ENCODE measurements at places on chromosomes 6 and 20.

- peak; percentile 75 for DNase-seq
Observed at GRCh38 chr6:111604259-111605099, 1.2 kb downstream of the TRAF3IP2 start.

GRCh38 chr20:33568378-33568777 is 78.5 kb downstream of the CBFA2T2 start:
- DNase-seq, result no peak

- no peak for DNase-seq
Observed at GRCh38 chr6:422433-423054, 31.0 kb downstream of the IRF4 start.

DNA sequence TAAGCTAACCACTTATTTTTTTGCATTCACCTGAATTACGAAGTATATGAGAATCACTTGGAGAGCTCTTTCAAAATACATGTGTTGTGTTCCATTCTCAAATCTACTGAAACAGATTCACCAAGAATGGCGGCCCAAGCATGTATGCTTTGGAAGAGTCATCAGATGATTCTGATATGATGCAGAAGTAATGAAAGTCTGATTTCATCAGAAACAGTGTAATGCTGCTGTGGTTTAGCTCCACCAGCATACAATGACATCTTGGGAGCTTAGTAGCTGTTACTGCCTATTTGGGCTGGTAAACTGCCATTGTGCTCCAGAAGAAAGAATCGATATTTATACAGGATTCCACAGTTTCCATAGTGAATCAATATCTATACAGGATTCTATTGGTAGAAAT is 52.9 kb downstream of the UBR2 start:
- DNase-seq, result no peak

DNA sequence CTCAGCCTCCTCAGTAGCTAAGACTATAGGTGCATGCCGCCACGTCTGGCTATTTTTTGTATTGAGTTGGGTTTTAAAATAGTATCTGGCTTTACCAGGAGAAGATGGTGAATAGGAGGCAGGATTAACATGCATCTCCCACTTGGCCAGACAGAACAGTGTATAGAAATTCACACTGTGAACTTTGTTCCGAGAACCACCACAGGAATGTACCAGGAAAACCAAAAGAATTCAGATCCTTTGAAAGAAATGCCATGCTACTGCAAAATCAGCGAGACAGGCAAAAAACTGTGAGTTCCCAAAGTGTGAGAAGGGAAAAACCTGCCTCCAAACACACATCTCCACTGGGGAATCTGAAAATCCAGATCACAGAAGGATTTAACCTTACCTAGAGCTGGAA is 327.6 kb downstream of the NKAIN2 start:
- DNase-seq, result no peak

DNA sequence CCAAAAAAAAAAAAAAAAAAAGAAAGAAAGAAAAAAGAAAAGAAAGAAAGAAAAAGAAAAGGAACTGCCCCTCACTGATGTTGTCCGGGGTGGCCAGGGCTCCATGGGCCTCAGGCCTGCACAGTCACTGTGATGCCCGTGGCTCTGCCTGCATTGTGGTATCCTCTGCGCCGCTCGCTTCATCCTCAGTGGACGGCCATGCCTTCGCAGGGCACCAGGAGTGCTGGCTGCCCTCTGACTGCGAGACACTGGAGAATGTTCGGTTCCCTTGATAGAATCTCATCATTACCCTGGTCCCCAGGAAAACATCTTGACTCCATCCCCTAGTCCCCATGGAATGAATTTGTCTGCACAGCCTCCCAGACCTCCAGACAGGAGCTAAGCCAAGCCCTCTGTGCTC is 61.7 kb downstream of the TMEM242 start:
- DNase-seq, result no peak

DNA sequence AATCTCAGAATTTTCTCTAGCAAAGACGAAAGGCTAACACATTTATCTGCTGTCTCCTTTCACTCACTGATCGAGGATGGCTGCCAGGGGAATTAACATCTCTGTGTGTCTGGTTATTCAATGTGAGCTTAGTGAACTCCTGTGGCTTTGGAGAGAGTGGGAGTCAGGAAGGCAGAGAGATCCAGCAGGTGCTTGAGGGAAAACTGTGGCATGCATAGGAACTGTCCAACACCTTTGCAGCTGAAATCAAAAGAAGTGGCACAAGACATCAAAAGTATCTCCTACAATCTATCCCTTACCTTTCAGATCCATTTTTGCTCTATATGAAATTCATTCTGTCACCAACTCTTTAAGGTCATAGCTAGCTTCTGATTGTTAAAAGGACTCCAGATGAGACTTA is 11.8 kb upstream of the FAM184A start:
- no peak for DNase-seq

- no peak for DNase-seq
Observed at GRCh38 chr6:22765015-22765414, 195.6 kb downstream of the HDGFL1 start.

GRCh38 chr6:117615750-117616390 is 13.6 kb upstream of the GOPC start:
- no peak for DNase-seq

- DNase-seq, result peak; percentile 96
Observed at GRCh38 chr6:31620586-31621319, at the start of gene PRRC2A. PRRC2A (plus strand) TSS chr6:31620715; CDS start chr6:31622790, 2,075 bp downstream.

GRCh38 chr6:53461696-53462095 is 83.2 kb downstream of the GCLC start:
- no peak for DNase-seq

DNA sequence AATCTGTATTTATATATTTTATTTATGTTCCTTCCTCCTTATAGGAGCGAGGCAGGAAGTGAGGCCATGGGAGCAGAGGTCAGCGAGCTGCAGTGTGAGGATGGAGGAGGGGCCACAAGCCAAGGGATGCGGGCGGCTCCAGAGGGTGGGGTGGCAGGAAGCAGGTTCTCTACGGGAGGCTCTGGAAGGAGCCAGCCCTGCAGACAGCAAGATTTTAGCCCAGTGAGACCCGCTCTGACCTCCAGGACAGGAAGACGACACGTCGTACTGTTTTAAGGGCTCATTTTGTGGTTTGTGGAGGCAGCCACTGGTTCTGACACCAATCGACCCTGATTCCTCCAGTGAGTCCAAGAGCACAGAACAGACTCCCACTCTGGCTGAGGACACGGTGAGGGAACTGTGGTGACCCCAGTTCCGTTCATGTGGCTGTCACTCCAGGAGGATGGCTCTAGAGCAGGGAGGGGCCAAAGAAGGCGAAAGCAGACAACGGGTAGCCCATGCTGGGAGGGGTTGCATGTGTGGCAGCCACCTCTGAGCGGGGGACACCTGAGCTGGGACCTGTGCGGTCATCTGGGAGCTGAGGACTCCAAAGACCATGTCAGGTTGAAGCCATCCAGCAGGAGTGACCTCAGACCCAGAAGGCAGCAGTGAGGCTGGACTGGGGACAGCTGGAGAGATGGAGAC is 100.1 kb upstream of the BHLHE23 start:
- no peak for DNase-seq

DNA sequence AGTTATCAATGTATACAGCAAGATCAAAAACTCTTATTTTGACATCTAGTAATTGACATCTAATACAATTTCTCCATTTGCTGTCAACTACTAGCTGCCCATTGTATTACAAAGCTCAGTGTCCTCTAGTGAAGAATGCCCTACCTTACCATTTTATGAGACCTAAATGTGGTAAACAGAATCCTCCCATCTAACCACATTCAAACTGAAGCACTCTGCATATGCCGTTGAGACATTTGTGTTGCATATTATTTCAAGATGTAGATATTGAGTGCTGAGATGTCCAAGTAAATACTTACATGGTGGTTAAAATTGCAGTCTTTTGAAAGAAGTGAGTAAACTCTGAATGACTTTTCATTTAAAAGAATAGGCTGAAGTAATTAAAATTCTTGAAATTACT is 597 bp upstream of the GLYATL3 start:
- DNase-seq, result no peak

- no peak for DNase-seq
Observed at GRCh38 chr6:163337958-163338357, 76.6 kb upstream of the QKI start.

DNA sequence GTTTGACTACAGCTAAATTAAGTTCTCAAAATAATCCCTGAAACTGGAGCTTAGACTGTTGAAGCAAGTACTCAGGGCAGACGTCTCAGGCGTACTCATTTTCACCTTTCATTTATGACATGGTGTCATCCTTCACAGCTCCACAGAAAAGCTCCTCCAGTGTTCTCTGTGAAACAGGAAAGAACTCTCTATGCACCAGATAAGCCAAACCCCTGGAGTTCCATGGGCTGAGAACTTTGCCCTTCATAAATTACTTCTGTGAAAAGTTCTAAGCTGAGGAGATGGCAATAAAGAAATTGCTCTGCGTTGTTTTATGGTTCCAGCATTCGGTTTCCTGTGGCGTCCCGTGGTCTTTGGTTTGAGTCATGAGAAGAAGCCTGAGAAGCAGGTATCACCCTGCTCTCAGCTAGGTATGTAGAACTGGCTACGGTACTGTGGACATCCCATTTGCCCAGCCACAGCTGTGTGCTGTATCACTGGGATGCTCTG is 20.2 kb upstream of the RREB1 start:
- no peak for DNase-seq

DNA sequence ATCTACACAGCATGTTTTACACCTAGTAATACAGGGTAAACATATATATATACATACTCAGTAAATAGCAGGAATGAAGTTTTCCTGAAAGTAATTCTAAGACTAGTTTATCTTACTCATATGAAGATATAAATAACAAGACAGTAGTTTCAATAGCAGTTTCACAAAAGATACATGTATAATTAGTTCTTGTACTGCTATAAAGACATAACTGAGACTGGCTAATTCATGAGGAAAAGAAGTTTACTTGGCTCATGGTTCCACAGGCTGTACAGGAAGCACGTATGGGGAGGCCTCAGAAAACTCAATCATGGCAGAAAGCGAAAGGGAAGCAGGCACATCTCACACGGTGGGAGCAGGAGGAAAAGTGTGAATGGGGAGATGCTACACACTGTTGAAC is 16.9 kb downstream of the RARS2 start:
- DNase-seq, result no peak

DNA sequence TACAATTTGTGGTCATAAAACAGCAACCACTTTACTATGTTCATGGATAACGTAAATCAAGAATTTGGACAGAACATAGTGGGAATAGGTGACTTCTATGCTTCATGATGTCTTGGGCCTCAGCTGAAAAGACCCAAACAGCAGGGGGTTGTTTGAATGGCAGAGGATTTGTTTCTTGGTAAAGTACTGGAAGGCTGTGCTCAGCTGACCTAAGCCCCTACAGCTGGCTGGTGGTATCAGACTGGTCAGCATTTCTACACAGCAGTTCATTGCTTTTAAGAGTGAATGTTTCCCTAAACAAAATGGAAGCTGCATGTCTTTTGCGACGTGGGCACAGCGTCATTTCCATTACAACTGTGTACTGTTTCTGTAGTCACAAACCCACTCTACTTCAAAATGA is 148.5 kb upstream of the DEFB112 start:
- no peak for DNase-seq

DNA sequence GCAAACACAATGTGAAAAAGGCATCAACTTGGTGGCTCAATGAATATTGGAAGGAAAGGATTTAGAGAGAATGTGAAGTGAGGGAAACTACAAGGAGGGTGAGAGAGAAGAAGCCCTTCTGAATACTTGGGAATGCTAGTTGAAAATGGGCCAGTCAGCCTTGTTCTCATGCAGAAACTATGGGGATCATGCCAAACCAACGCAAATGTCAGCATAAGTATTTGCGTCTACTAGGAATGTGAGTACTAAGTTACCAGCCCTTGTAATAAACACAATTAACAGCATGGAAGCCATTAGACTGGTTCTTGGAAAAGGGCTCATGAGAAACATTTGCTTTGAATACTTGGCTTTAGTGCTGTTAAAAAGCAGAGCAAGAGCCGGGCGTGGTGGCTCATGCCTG is 54.9 kb upstream of the AIG1 start:
- no peak for DNase-seq

DNA sequence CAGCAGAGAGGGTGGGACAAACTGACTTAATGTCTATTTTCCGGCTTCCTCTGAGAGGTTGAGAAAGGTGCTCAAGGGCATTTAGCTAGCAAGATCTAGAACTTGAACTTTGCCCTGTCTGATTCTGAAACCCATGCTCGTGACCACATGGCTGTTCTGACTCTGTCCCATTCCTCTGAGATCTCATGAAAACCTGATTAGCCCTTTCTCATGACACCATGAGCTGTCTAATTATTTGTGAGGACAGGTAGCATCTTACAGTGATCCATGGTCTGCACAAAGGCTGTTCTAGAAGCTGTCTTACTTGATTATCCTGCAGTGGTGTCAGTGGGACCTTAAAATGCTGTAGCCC is 89.6 kb upstream of the TOX2 start:
- DNase-seq, result no peak

GRCh38 chr6:40436685-40437604 is 150.2 kb downstream of the LRFN2 start:
- DNase-seq, result no peak

DNA sequence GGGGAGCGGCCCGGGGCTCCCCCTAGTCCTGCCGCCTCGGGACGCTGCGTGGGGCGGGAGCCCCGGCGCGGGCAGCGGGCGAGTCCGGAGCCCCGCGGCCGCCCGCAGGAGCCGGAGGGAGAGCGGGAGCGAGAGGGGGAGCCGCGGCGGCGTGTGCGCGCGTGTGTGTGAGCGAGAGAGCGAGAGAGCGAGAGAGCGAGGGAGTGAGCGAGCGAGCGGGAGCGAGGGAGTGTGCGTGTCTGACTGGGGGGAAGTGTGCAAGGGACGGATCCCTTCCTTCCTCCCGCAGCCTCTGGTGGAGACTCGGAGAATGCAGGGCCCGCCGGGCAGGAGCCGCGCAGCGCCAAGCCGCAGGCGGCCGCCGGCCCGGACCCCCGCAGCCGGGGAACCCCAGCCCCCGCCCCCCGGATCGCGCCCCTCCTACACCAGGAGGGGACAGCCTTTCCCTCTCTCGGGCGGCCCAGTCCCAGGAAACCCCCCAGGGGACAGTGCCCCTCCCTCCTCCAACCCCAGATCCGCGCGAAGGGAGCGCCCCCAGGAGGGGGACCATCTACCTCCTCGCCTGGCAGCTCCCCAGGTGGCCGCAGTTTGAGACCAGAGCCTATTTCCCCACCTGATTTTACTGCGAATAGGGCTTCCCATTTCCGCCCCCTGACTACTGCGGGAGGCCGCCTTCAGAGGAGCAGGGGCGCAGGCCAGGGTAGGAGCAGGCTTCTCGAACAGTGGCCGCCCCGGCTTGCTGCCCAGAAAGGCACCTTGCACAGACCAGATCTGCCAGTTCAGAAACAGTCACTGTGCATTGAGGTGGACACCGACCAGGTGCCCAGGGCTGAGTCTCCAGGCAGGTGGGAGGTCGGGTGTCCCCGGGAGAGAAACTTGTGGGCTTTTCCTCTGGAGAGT is at the start of gene CDH22:
Gene CDH22, minus strand, starts transcription at position 241 of the 900 bp plus-strand sequence. CDS start 57,204 bp downstream, outside the sequence.
- no peak for DNase-seq

GRCh38 chr6:136767570-136768309 is 24.5 kb downstream of the MAP3K5 start:
- DNase-seq, result no peak

DNA sequence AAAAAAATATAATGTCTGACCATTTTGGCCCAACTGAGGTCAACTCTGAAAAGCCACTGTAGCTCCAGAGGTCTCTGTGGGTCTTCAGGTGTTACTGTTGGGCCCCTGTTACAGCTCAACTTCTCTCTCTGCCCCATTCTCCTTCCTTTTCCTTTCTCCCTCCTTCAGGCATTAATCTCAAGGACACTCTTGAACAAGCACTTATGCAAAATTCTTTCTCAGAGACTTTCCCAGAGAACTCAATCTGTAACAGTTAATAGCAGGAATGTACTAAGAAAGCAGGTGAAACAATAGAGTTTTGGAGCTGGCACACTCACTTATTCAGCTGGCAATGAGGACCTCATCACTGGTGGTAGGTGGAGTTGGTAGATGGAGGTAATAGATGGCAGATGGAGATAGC is 31.9 kb upstream of the SLC22A3 start:
- DNase-seq, result no peak

All from left forelimb (tissue), 1 donor.